ENCODE measurements at places on chromosomes 5 and 9.

- no peak for DNase-seq
Measured at GRCh38 chr5:14251733-14252132, 108.6 kb downstream of the TRIO start.

GRCh38 chr5:57277085-57277484 is 103.2 kb downstream of the GPBP1 start:
- no peak for DNase-seq

DNA sequence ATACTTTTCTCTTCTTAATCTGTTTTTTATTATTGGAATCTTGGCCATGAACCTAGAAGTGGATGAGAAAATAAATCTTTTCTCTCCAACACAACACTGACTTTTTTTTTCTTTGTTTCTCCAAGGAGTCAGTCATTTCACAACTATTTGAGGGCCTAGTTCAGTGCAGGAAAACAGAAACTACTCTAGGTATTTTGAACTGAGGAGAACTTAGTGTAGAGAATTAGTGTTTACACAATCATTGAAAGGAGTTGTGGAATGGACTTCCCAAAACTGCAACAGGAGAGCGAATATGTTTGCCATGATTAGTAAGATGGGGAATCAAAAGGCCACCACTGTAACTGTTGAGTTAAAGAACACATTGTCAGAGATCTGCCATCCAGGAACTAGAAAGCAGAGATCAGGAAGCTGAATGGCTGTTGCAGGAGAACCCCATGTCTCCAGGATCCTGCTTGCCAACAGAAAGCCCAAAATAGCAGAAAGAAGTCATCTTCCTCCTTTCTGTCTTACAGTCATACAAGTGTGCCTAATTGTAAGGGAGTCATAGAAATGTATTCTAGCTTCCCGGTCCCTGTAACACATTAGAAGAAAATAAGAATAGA is 20.3 kb upstream of the PCDH1 start:
- DNase-seq = no peak

DNA sequence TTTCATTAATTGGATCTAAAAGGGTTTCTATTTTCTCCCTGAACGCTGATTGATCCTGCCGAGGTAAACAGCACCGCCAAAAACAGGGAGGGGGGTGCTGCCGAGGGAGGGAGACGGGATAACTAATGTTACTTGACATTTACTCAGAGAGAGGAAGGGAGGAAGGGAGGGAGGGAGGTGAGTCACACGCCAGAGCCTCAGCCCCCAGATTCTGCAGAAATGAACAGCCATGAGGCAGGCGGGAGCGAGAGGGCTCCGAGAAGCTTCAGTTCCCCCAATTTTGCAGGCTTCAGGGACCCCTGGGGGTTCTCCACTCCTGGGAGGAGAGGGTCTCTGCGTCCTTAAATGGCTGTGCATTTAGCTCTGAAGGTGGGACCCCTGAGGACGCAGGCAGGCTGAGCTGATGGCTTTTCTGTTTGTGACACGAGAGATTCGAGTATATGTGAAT is 59.1 kb upstream of the IER5L start:
- DNase-seq = no peak

GRCh38 chr9:26801772-26802171 is 90.8 kb downstream of the CAAP1 start:
- peak; percentile 57 for DNase-seq

GRCh38 chr5:116557669-116558271 is 16.9 kb downstream of the SEMA6A start:
- DNase-seq = no peak

DNA sequence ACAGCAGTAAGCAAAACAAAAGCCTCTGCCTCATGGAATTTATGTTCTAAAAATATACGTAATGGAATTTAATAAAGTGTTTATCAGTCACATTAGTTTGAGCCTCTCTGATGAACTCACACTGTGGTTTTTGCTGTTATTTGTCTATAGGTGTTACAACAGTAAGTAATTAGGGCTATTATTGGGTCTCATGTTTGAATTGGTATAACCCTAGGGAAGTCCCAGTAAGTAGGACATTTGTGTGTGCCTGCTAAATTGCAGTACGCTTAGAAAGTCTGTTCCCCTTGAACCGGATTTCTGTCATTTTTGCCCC is 197.6 kb downstream of the NR3C1 start:
- no peak for DNase-seq

GRCh38 chr9:105673850-105674387 is 11.7 kb downstream of the TAL2 start:
- no peak for DNase-seq

GRCh38 chr9:113807173-113808061 is 68.7 kb upstream of the ZNF618 start:
- DNase-seq = no peak

DNA sequence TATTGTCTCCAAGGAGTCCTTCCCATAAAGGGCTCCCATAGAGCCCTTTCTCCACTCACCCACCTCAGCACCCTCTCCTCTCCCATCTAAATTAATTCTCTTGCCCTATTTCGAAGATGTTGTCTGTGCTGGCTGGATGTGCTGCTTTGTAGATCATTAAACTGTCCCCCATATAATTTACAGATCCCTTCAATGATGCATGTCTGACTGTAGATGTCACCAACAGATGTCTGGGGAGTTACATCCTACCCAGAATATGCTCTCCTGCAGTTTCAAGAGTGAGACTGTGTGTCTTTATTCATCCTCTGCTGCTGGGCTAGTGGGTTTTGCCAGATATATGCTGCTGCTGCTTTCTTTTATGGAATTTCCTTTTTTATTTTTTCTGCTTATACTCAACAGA is 351.2 kb downstream of the MLLT3 start:
- no peak for DNase-seq

DNA sequence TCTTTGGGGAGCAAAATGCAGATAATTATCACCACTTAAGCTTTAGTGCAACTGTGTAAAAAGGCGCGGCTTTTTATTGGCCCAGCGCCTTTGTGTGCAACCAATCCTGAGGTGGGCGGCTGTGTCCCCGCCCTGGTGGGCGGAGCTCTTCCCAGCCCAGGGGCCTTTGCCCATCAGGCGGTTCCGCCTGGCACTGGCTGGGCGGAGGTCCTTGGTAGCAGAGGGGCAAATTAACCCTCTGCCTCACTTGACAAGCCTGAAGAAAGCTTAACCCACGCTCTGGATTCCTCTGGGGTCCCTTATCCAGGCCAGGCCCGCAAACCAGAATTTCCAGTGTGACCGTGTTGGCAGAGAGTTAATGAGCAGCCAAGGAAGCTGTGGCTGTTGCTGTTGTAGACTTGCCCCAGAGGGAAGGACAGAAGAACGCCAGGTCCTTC is 12.8 kb upstream of the NIPAL4 start:
- DNase-seq = no peak

Measured in LNCaP clone FGC (cell line).